Activated CD4-positive, CD25-positive, alpha-beta regulatory T cell treated with anti-CD3 and anti-CD28 coated beads, Interleukin-2, amount 50 U/mL, for 72 hours (primary cell): ENCODE measurements at places on chromosomes 12 and 14.
A peak's percentile ranks its signal among the peaks of the same experiment; 100 is the strongest.

GRCh38 chr12:71999795-72000194 is 61.1 kb downstream of the TPH2 start:
- DNase-seq: no peak

- no peak for DNase-seq
Observed at GRCh38 chr14:50410921-50411320, 14.2 kb upstream of the CDKL1 start.

GRCh38 chr12:121595520-121595919 is 14.7 kb upstream of the KDM2B start:
- DNase-seq: no peak

- DNase-seq: no peak
Observed at GRCh38 chr12:91743704-91744321, 401.8 kb downstream of the BTG1 start.

DNA sequence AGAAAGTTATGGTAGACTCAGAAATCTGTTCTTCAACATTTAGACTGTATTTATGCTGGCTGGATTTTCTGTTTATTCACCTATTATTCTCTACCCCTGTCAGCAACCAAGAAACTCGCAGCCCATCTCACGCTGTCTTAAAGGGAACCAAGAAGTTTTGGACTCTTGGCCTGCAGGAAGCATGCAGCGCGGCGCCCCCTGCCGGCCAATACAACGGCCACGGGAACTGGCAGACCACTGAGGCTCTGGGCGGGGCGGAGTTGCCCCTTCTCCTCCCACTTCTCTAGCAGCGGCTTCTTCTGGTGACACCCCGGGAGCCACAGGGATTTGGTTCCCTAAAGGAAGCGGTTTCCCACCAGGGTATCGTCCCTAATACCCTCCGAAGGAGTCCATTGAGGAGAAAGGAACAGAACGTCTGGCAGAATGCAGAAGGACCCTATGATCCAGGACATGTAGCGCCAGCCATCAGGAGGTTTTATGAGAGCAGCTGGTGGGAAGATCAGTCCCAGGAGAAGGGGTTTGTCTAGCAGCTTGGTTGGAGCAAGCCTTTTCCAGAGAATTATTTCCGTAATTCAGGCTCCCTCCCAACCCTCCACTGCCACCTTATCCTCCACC is 21.0 kb upstream of the RNASE2 start:
- peak; percentile 47 for DNase-seq

- DNase-seq: no peak
Observed at GRCh38 chr12:22037947-22038346, 8.1 kb upstream of the CMAS start.

GRCh38 chr14:32650030-32650429 is 288.6 kb upstream of the NPAS3 start:
- DNase-seq: no peak

- no peak for DNase-seq
Observed at GRCh38 chr14:104388011-104388521, 191.5 kb upstream of the C14orf180 start.

DNA sequence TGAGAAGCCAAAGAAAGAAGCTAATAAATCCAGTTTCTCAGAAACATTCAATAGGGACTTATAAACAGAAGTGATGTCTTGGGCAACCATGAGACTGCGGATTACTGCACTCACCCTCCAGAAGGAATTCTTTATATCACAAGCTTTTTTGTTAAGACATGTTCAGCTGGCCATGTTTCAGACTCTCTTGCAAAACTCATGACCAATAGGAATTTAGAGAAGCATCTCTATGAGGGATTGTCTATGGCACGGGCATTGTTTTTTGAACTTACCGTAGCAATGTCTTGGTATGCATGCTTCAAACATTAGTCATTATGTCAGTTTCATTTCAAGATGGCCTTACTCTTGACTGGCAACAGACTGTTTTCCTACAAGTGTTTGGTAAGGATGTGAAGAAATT is 15.5 kb upstream of the ZNF268 start:
- DNase-seq: no peak

GRCh38 chr12:5379749-5380496 is 52.0 kb upstream of the NTF3 start:
- no peak for DNase-seq

DNA sequence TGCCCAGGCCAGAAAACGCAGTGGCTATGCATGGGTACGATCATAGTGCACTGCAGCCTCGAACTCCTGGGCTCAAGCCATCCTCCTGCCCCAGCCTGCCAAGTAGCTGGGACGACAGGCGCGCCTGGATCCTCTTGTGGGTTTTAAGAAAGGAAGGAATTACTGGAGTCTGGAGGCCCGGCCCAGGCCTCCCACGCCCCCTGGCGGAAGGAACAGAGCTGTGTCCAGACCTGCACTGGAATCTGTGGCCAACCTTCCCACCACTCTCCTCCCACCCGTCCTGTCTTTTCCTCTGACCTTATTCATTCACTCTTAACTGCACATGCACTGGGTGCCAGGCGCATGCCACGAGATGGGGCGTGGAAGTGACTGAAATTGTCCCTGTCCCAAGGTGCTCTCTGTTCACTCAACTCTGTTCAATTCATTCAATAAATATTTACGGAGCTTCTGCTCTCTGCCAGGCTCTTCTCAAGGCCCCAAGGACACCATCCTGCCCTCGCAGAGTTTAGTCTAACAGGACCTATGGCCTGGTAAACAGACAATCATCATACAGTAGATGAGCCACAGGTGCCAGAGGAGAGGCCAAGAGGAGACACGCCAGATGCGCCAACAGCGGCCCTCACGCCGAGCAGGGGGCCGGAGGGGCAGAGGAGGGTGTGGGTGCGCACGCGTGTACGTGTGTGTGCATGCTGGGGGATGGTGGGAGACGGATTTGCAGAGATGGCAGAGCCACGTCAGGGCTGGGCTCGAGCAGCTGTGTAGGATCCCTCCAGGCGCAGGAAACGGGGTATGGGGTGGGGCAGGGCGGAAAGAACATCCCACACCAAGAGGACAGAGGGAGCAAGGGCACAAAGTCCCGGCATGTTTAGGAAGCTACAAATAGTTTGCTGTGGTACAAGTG is 13.7 kb upstream of the TMEM106C start:
- peak; percentile 61 for DNase-seq

- no peak for DNase-seq
Observed at GRCh38 chr12:124286971-124287370, 7.9 kb upstream of the RFLNA start.

DNA sequence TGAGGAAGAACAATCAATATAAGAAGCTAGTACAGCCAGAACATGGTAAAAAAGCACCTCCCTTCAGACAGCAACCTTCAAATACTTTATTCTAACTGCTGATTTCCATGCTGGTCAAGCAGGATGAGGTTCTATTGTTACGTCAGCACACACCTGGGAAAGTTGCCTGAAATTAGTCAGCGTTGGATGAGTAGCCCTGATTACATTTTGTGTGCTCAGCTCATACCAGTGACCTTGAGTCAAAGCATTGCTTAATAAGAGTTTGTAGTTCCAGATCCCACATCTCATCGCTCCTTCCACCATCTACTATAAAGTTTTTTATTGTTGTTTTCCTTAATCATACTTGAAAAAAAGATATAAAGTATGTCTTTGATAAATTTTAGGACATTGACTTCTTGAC is 361.5 kb downstream of the EGLN3 start:
- DNase-seq: no peak

- peak; percentile 39 for DNase-seq
Observed at GRCh38 chr12:98745578-98746391, 100.7 kb downstream of the APAF1 start.

DNA sequence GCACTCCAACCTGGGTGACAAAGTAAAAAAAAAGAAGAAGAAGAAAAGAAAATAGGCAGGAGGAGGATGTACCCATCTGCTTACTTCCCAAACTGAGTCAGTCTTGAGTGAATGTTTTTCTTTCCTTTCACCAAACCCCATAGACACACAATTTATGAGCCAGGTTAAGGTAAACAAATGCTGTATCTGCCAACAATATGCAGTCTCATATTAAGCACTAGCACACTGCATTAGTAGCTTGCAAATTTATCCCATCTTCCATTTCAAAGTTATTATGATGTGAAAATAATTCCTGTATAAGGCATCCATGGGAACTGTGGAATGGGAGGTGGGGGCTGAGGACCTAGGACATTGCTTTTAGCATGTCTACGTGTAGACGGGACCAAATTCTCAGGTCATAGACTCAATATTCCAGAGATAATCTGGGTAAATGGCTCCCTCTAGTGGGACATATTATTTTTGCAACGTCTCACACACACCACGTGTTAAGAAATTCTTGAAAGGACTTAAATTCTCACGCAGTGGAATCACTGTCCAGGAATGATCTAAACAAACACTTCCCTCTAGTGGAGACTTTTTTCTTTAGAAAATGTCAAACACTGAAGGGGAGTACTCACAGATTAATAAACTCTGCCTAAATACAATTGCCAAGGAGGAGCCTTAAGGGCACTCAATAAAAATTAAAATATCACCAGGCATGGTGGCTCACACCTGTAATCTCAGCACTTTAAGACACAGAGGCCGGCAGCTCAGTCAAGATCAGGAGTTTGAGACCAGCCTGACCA is 17.1 kb upstream of the OR10P1 start:
- no peak for DNase-seq

GRCh38 chr12:560691-561390 is 101.1 kb downstream of the B4GALNT3 start:
- DNase-seq: no peak

DNA sequence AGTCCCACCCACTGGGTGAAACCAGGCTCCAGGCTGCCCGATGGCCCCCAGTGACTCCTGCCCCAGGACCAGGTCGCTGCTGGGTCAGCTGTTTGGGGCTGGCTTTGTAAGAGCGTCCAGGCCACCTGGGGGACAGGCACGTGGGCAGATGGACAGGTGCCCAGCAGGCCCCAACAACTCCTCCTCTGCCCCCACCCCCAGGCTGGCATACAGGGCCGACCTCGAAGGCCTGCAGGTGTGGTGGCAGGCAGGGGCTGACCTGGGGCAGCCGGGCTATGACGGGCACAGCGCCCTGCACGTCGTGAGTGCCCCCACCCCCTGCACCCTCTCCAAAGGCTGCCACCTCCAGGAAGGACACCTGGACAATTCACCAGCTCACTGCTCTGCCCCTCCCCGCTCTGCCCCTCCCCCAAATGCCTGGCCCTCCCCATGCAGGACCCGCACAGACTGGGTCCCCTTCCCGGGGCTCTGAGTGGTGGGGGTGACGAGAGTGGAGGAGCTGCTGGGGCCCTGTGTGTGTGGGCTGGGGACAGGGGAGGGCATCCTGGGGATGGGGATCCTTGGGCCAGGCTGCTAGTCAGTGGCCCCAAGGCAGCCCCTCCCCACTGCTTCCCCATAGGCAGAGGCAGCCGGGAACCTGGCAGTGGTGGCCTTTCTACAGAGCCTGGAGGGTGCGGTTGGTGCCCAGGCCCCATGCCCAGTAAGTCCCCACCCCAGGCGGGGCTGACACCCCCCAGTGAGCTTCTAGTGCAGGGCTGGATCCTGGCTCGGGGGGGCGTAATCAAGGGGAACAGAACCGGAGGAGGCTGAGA is 26.0 kb downstream of the ASPG start:
- DNase-seq: peak; percentile 21

- no peak for DNase-seq
Observed at GRCh38 chr12:1890119-1890703, 28.2 kb downstream of the CACNA2D4 start.

DNA sequence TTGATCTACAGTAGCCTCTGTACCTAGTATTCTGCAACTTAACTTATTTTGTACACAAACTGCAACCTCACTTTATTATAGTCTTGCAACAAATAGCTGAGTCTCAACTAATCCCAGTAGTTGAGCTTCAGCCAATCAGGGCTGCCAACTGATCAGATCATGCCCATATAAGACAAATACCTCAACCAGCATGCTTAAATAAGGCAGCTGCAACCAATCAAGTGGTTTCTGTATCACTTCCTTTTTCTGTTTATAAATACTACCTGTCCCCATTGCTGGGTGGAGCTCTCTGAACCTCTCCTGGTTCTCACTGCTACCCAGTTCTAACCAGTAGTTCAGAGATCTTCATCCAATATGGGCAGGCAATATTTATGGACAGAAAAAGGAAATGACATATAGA is 248.5 kb upstream of the FBXO33 start:
- no peak for DNase-seq

DNA sequence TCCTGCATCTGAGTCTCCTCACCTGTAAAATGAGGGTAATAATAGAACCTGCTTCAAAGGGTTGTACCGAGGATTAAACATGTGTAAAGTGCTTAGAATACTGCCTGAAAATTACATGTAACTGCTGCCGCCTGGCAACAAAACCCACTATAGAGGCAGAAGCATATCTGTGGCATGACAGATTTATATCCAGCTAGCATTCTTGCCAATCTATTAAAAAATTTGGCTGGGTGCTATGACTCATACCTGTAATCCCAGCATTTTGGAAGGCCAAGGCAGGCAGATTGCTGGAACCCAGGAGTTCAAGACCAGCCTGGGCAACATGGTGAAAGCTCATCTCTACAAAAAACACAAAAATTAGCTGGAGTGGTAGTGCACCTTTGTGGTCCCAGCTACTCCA is 16.4 kb upstream of the KSR2 start:
- no peak for DNase-seq

DNA sequence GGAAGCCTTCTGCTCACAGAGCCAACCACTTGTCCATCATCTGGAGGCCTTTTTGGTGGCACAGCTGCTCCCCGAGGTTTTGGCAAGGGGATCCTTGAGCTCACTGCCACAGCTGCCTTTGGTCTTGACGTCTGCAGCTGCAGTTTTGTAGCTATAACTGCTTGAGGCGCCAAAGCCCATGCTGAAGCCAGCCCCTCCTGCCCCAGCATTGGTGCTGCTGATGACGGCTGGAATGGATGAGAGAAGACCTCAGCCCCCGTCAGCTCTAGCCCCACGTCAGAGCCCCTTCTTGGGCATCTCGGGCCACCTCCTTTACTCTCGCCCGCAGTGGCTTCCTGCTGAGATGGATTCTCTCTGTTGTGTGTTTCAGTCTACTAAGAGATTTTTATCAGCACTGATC is 12.3 kb upstream of the KRT74 start:
- DNase-seq: no peak

GRCh38 chr12:49824895-49825294 is 3.3 kb downstream of the NCKAP5L start:
- DNase-seq: no peak

GRCh38 chr14:44785096-44785495 is 176.7 kb downstream of the KLHL28 start:
- DNase-seq: no peak

DNA sequence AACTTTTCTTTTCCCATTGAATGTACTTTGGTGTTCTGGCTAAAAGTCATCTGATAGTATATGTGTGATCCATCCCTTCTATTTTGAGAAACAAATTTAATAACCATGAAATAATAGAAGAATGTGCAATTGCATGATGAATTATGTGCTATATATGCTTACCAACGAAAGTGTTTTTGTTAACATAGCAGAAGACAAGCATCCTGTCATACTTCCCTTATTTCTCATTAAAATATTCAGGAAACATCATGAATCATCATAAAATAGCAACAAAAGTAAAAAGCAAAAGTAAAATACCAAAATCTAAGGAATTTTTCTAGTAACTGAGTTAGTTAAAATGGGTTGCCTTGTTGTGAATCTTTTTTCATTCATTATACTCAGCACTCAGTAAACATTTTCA is 409.0 kb upstream of the PDE3A start:
- DNase-seq: no peak

GRCh38 chr12:18583655-18584054 is 154.2 kb downstream of the PLCZ1 start:
- DNase-seq: no peak

- DNase-seq: no peak
Observed at GRCh38 chr12:108187831-108188230, 58.7 kb downstream of the WSCD2 start.

GRCh38 chr12:88625356-88625755 is 45.1 kb upstream of the KITLG start:
- no peak for DNase-seq

- no peak for DNase-seq
Observed at GRCh38 chr12:82600379-82600778, 86.3 kb upstream of the TMTC2 start.

- DNase-seq: no peak
Observed at GRCh38 chr12:120979220-120979861, 998 bp downstream of the HNF1A start.
